CD14-positive monocyte (primary cell): ENCODE measurements at places on chromosomes 2 and 18.

DNA sequence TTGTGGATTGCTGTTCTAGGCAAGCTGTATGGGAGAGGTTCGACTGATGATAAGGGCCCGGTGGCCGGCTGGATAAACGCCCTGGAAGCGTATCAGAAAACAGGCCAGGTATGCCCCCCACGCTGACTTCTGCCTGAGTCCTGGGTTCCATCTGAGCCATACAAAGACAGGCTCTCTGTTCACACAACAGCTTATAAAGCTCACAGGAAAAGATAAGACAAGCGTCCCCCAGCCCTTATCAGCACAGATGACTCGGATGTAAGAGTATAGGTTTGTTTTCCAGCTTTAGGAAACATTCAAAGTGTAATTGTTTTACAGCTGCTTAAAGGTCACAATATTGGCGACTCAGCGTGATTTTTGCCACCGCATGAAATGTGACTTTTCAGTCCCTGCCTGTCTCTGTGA lies 12.7 kb downstream of the CNDP2 start:
- no peak for DNase-seq

- no peak for DNase-seq
Observed at GRCh38 chr2:236574000-236574399, 4.4 kb downstream of the ACKR3 start.

DNA sequence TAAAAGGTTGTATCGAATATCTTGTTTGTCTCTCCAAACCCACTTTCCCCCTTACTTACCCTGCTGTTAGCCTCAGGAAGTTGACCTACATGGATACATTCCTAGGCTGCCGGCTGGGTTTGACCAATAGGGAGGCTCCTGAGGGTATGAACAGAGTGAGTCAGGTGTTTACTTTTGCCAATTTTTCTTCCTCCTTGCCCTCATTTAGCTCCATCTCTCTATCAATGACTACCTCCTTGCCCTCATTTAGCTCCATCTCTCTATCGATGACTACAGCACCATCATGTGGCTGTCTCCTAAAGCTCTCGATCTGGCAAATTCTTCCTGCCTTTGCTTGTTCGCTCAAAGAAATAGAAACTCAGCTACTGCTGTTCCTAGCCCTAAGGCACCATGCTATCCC lies 571.9 kb upstream of the CRIM1 start:
- no peak for DNase-seq

DNA sequence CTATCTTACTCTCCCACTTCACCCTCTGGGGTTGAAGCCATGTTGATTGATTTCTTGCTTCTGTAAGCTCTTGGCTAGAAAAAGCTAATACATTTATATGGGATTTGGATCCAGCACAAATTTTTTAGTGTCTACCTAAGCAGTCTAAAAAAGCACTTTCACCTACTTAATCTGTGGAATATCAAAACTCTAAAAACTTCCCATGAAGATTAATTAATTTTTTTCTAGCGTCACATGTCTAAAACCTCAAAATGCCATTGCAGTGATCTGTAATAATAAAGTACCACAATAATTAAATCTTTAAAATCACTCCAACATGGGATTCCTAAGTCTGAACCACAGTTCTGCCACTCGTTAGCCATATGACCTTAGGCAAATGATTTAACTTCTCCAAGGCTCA lies 180.1 kb downstream of the EN1 start:
- no peak for DNase-seq

DNA sequence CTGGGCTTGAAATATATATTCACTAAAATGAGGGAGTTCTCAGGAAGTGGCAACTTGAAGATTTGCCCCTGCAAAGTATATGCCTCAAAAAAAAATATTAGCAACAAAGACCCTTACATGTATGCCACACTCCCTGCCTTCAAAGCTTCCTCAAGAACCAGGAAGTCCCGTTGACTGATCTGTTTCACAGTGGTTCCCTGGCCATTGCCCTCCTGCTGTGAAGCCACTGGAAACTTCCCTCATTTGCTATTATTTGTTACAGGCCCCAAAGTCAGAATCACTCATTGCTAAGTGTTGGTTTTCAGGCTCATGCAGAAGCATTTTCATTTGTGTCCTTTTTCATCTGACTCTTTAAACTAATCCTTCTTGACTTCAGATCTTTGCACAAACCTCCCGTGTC lies 421.5 kb downstream of the ZNF521 start:
- DNase-seq: no peak

DNA sequence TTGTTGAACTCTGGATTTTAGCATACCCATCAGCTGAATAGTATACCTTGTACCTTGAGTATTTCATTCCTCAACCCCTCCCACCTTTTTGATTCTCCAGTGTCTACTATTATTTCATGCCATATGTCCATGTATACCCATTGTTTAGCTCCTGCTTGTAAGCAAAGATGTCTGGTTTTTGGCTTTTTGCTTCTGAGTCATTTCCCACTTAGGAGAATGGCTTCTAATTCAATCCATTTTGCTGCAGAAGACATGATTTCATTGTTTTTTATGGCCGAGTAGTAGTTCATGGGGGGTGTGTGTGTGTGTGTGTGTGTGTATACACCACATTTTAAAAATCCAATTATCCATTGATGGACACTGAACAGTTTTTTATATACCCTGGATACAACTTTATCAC lies 24.3 kb upstream of the MOCOS start:
- no peak for DNase-seq
